ENCODE measurements at places on chromosomes 5 and 9.

DNA sequence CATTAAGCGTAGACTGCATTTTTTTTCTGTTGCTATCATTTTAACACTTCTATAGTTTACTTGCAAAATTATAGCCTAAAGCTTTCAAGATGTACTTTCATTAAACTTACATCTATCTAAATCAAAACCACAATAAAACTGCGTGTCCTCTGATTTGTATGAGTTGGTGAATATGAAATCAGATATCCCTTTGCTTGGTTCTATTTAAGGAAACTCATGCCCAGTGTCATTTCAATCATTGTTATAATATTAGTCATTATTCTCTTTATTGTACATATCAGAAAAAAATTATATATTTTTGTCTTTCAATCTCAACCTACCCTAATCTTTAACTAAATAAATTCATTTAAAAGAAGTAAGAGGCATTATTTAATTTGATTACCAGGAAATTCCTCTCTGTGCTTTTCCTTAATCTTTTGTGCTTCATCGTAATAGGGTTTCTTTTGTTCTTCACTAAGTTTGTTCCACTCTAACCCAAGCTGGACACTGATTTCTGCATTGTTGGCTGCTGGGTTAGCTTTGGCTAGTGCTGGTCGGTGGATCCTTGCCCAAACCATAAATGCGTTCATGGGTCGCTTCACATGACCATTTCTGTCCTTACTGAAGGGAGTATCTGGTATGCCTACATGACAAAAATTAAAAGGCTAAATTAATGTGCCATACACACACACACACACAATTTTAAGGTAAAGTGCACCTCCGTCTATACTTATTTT is 3.8 kb downstream of the SOX30 start:
- DNase-seq, result no peak

DNA sequence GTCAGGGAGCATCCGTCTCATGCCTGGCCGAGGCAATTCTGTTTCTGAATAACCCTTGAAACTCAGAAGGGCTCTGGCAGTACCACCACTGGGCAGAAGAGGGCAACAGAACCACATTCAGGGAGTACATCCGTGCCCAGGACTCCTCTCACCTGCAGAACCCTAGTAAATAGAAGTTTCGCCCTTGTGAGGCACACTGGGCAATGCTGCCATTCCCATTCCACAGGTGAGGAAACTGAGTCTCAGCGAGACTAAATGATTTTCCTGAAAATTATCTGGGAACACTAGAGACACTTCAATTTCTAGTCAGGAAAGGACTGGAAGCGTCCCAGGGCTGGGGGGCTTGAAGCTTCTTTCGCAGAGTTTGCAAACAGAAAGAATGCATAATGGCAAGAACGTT is 74.7 kb downstream of the FGF1 start:
- peak; percentile 78 for DNase-seq

DNA sequence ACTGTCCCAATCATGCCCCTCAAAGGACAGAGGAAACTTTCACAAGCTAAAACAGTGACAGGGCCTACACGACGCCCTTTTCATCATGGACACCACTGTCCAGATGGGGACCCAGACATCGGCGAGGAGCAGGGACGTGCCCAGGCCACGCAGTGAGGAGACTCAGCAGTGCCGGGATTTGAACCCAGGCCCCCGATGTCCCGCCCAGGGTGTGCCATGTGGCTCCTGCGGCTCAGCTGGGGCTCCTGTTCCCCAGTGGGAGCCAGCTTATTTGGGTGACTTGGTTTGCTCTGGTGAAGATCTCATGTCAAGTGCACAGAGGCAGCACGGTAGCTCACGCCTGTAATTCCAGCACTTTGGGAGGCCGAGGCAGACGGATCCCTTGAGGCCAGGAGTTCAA is 82.2 kb downstream of the STK10 start:
- no peak for DNase-seq

DNA sequence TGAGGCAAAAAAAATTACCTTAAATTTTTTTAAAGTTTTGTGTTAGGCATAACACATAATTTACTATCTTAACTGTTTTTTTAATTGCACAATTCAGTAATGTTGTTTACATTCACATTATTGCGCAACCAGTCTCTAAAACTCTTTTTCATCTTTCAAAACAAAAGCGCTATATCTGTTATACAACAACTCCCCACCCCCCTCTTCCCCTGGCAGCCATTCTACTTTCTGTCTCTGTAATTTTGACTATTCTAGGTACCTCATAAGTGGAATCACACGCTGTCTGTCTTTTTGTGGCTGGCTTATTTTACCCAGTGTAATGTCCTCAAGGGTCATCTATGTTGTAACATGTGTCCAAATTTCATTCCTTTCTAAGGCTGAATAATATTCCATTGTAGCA is 241.5 kb upstream of the DMRT1 start:
- no peak for DNase-seq

DNA sequence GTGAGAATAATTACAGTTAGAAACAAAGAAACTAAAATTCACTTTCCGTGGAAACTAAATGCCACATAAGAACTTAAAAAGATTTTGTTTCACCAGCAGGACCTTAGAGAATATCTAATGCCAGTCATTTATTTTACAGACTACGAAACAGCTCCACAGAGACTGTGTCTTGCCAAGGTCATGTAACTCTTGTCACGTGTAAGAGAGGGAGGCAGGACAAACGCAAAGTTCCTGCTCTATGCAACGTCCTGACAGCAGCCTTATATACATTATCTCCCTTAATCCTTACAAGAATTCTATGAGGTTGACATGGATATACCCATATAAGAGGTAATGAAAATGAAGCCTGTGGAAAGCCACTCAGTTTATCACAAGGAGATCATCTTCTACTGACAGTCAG is 39.4 kb downstream of the CTNNAL1 start:
- no peak for DNase-seq

DNA sequence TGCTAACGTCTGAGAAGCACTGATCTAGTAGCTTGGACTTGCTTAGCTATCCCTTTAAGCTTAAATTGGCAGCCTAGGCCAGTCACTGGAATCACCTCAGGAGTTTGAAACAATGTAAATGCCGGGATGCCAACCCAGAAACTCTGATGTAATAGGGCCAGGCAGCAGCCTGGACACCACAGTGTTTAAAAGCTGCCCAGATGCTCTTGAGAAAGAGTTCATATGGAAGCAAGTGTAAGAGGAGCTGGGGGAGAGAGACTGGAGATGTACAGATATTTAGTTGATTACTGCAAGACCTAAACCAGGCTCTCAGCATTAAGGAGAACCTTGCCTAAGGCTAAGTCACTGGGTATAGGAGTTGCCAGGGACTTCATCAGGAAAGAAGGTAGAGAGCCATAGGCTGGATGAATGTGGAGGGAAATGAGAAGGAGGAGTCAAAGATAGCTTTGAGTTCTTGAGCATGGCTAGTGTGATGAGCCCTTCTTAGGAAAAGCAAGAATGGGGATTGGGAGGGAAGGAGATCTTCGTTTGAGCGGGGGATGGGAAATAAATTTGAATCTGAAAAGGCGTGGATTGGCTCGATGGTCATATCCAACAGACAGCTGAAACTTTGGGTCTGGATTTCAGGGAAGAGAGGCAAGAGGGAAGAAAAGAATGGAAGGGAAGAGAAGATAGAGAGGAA is 392.9 kb upstream of the WWC1 start:
- no peak for DNase-seq

DNA sequence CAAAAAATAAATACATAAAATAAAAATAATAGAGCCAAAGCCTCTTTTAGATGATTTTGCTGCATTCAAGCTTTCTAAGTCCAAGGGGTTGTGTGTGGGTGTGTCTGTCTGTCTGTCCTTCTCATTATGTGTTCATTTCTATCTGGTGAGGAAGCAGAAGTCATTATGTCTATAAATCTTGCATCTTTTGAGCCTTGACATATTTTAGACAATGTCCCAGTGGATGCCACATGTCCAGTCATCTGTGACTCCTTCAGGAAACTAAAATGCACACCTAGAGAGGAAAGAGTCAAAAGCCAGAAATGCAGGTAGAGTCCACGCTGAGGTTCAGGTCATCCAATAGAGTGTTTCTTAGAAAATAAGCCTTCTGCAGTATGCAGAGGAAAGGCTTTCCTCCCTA is 80.9 kb downstream of the GALNT10 start:
- DNase-seq, result no peak

DNA sequence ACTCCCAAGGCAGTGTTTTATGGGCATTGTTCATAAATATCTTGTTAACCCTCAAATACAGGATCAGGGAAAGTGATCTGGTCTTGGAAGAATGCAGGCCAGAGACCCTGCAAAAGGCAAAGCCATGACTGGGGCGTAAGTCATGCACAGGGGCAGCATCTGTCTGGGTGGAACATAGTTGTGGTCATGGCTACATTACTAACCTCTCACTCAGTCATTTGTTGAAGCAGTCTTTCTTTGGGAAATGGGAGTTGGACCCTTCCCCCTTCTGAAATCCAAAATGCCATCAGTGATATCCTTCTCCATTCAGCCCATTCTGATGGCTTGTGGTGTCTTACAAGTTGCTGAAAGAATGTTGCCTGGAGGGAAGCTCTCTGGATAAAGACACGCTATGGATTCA is 68.1 kb downstream of the GDNF start:
- DNase-seq, result no peak

- DNase-seq, result no peak
These were observed 49.8 kb upstream of the IER5L start for GRCh38 chr9:129227843-129228189.

- DNase-seq, result no peak
These were observed 105.0 kb downstream of the FBXL7 start for GRCh38 chr5:15604986-15605385.

DNA sequence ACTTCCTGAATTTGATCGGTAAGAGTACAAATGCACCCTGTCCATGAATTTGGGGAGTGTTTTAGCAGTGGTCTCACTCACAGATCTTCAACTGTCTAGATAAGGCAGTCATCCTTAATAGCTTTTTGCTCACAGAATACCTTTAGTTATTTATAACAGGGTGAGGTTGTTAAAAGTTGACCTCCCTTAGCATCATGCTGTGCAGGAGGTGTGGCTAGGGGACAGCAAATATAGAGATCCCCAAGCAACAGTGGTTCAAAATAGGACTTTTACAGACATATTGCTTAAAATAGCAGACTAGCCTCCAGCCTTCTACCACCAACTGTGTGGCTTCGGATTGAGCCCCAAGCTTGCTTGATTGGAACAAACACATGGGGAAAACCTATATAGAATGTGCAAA is 724.4 kb downstream of the TLE1 start:
- no peak for DNase-seq

- DNase-seq, result no peak
These were observed 27.3 kb downstream of the EGR1 start for GRCh38 chr5:138492560-138493045.

GRCh38 chr5:2254406-2254805 is 371.7 kb upstream of the IRX4 start:
- DNase-seq, result no peak

- DNase-seq, result peak; percentile 56
These were observed 80.1 kb downstream of the DAP start for GRCh38 chr5:10680876-10681481.

- no peak for DNase-seq
These were observed 15.6 kb downstream of the NIM1K start for GRCh38 chr5:43207601-43208000.

- no peak for DNase-seq
These were observed 124.5 kb upstream of the FST start for GRCh38 chr5:53355931-53356330.

DNA sequence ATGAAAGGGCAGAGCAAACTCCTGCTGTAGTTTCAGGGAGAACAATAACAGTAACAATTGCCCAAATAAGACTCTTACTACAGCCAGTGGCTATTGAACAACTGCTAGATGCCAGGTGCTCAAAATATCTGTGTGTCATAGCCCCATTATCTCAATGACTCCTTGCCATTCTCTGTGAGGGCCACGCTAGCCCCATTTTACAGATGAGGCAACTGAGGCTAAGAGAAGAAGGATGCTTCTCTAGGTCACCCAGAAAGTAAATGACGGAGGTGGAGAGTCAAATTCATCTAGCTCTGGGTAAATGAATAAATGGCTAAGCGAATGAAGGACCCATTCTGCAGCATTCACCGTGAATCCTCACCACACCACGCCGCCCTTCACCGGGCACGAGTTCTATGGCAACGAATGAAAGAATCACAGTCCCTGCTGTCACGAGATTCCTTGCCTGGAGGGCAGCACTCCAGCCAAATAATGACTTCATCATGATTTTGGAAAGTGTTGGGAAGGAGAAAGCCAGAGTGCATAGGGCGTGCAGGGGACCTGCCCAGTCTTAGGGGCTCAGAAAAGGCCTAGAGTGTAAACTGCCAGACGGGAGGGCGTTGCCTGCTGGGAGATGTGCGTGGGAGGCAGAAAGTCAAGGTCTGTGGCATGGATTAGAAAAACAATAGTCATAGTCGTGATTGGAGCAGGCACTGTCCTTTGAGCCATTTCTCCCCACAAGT is 147.2 kb downstream of the C9orf50 start:
- DNase-seq, result no peak

DNA sequence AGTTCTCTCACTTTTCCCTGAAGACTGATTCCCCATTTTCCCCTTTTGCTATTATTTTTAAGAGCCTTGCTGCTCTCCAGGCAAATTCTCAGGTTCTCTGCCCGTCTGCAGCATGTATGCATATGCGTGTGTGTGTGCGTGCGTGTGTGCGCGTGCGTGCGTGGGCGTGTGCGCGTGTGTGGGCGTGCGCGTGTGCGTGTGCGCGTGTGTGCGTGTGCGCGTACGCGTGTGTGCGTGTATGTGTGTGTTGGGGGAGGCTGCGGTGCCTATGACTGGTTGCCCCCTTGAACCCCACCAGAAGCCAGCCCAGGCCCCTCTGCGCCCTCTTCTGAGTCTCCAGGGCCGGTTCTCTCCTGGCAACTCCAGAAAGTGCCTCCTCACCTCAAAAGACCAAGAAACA is 987 bp upstream of the FOXI1 start:
- DNase-seq, result no peak

DNA sequence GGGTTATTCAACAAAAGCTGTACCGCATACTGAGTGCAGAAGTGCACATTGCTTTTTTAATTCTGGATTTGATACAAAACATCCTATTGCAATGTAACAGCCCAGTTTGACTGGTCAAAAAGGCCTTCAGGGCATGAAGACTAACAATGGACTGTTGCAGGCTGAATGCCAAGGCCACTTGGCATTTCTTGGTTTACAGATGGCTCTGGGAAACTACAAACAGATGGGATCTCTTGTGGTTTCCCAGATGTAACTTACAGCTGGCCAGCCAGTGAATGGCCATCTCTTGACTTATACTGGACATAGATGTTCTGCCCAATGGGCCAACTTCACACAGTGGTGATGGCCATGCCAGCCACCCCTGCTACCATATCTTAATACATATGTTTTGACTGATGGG is 36.8 kb downstream of the UGT3A2 start:
- no peak for DNase-seq
